Activated CD4-positive, alpha-beta T cell treated with anti-CD3 and anti-CD28 coated beads for 36 hours (primary cell): ENCODE measurements at places on chromosomes 12 and 14. TPM values are rescaled to one million over a fixed set of nuclear protein-coding genes. Genes with fewer than 3 reads are reported as not detected.

NYNRIN gene
- total RNA-seq: 0.16 TPM

BCL11B gene
- total RNA-seq: 62.1 TPM

GDF3 gene
- not detected for total RNA-seq

ENDOU gene
- not detected for total RNA-seq

ACSM4 gene
- total RNA-seq: not detected

HOXC6 gene
- not detected for total RNA-seq

CKAP4 gene
- 15.6 TPM for total RNA-seq

CLEC2A gene
- not detected for total RNA-seq

FSCB gene
- not detected for total RNA-seq

TAS2R14 gene
- 0.94 TPM for total RNA-seq

KLHDC1 gene
- 1.3 TPM for total RNA-seq

RNASE1 gene
- total RNA-seq: not detected
